Activated CD4-positive, alpha-beta T cell treated with anti-CD3 and anti-CD28 coated beads, Interleukin-10, Interleukin-2, amounts not matched to agents 100 ng/mL and 50 ng/mL, durations not matched to agents 16 hours and 8 hours (primary cell): ENCODE measurements at places on chromosomes 11 and 22.

- no peak for DNase-seq
These were observed 1205.4 kb downstream of the TBC1D22A start for GRCh38 chr22:47967831-47968230.

GRCh38 chr11:122920579-122920978, 38.0 kb downstream of the JHY start:
- DNase-seq = no peak

GRCh38 chr22:48738204-48738980, 1089.3 kb downstream of the BRD1 start:
- no peak for DNase-seq

GRCh38 chr11:12110714-12111548, 541 bp downstream of the MICAL2 start:
- peak; percentile 38 for DNase-seq

GRCh38 chr11:33624083-33624482, 76.5 kb downstream of the C11orf91 start:
- no peak for DNase-seq

- DNase-seq = no peak
These were observed 56.3 kb upstream of the PDE3B start for GRCh38 chr11:14587258-14587657.

DNA sequence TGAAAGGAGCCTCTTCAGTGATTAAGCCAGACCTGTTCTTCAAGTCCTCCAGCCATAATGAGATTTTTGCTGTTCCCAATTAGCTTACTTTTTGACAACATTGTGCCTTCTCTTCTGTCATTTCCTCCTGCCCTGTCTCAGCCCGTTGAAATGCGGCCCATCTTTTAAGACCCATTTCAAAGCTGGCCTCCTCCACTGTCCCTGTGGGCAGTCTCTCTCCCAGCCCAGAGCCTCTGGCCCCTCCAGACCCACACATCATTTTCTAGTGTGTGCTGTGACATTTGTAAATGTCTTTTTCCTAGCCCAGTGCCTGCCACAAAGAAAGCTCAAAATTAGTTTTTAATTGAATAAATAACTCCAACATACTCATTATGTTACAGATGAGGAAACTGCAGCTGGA, 70.9 kb downstream of the BUD13 start:
- DNase-seq = no peak

DNA sequence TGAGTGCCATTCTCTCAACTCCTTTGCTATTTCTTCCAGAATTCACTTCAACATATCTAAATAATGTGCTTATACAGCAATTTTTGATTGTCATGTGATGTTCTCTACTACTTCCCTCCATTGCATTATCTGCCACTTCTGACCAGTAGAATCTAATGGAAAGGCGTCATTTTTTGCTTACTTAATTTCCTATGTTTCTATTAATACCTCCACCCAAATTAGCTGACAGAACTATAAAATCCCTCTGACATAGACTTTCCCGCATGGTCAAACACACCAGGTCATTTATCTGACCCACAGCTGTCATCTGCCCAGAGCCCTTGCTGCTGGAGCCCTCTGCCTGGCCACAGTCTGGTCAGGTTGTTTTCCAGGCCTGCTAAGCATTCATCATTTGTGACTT, 258.6 kb upstream of the NARS2 start:
- DNase-seq = no peak

DNA sequence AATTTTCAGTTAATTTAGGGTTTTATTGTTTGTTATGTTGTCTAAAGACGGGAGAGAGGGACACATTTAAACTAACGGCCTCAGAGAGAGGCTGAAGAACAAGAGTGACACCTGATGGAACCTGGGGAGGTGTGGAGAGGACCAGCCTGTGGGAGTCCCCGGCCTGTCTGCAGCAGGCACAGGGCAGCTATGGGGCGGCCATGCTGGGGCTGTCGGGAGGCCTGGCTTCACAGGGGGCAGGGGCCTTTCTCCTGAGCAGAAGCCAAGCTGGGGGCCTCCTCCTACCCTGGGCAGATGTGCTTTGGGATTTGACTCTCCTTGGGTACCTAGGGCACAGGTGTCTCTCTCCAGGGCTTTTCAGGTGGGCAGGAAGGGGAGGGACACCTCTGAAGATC, 21.9 kb downstream of the RELT start:
- DNase-seq = no peak

- no peak for DNase-seq
These were observed 589 bp downstream of the SCGB1A1 start for GRCh38 chr11:62419314-62419929.

DNA sequence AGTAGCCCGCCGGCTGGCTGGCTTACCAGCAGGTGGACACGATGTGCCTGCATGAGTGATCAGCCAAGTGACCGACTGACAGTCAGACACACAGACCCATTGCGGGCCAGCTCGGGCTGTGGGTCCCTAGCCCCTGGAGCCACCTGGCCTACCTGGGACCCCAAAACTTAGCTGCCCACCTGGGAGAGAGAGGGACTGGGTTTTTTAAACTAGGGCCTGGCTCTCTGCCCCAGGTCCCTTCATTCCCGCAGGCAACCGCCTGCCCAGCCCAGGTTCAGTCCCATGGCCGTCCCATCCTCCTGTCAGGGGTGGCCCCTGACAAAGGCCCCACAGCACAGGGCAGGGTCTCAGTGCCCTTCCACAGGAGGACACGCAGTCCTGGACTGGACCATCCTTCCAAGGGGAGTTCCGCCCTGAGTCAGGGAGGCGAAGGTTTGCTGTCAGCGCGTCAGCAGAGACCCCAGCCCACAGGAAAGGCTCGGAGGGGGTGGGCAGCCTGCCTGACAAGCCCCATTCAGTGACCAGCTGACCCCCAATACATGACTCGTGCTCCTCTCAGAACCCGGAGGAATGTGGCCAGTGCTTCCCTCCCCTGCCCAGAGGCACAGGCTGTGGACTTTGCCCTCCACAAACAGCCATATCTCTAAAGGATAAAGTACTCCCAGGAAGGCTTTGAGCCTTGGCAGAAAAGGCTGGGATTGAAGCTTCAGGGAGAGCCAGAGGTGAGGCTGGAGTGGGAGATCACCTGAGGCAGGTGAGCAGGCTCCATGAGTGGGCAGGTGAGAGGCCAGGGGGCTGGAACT, 8.4 kb downstream of the SLCO2B1 start:
- no peak for DNase-seq

GRCh38 chr22:30305906-30306626, 16.8 kb upstream of the CASTOR1 start:
- peak; percentile 85 for DNase-seq
